ENCODE measurements at places on chromosomes 11 and 22.

DNA sequence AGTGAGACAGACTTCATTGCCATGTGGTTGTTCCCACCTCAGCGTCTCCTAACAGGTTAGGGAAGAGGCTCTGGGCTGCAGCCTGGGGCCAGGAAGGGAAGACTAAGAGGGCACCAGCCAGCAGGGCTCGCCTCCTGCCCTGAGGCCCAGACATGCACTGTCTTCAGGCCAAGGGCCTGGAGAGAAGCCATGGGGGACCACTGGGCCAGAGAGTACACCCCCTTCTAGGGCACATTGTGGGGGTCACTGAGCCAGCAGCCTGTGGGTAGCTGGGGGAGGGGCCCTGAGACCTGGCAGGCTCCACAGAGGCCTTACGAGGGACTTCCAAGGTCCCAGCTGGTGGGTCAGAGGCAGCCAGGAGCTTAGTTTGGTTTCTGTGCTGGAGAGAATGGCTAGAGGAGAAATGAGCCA, 25.0 kb upstream of the MYRF start:
- DNase-seq, result no peak

- DNase-seq, result no peak
Observed at GRCh38 chr11:18027475-18027874, 14.6 kb upstream of the SERGEF start.

GRCh38 chr11:2742611-2743426, 43.0 kb upstream of the KCNQ1OT1 start:
- no peak for DNase-seq

- DNase-seq, result no peak
Observed at GRCh38 chr11:31328697-31329096, 40.8 kb downstream of the DCDC1 start.

GRCh38 chr11:19924311-19924710, 211.7 kb downstream of the NAV2 start:
- no peak for DNase-seq

- no peak for DNase-seq
Observed at GRCh38 chr22:40108396-40108795, 69.3 kb upstream of the TNRC6B start.

DNA sequence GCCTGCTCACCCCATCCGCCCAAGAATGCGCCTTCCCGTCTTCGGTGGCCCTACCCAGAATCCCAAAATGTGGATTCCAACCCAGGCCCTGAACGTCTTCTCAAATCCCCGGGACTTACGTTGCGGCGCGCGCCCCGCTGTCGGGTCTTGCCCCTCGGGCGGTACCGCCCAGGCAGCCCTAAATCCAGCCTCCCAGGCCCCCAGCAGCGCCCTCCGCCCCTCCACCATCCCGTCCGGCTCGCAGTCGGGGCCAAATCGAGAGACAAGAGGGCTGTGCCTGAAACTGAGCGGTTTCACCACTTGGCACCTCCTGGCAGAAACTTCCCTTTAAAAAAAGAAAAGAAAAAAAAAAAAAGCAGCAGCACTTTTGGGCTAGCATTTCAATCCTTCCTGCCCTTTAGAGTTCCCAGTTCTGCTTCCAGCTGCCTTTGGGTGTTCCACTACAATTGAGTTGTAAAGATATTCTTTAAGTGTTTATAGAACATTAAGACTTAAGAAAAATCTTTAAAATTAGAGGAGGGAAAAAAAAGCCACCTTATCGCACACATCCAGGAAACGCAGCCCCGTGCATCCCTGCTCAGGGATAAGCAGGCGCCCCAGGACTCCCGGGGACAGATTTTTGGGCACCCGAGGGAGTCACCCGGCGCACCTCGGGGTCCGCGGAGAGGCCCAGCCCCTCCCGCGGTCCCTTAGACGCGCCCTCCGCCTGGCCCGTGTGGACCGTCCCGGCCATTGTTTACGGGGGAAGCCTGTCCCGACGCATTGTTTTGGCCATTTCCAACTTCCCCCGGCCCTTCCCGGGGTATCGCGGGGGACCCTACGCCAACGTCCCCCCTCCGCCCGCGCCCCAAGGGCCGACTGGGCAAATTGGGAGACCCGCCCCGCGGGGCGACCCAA, 57.6 kb downstream of the KCNJ4 start:
- no peak for DNase-seq

DNA sequence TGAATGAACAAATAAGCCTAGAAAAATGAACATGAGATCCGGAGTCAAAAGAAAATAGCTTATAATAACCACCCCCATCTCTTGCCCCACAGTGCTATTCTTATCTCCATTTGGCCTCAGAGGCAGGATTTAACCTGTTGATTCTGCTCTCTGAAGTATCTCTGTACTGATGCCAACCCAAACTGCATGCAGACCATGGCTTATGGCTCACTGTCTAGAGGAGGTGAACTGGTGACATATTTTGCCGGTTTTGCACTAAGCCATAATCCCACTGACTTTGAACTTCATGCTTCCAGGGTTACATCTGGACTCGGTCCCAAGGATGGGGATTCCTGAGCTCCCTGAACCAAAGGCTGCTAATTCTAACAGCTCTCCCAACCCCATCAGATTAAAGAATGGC, 397.1 kb downstream of the TENM4 start:
- no peak for DNase-seq

GRCh38 chr11:47035108-47035507, 98.5 kb downstream of the CSTPP1 start:
- DNase-seq, result no peak

DNA sequence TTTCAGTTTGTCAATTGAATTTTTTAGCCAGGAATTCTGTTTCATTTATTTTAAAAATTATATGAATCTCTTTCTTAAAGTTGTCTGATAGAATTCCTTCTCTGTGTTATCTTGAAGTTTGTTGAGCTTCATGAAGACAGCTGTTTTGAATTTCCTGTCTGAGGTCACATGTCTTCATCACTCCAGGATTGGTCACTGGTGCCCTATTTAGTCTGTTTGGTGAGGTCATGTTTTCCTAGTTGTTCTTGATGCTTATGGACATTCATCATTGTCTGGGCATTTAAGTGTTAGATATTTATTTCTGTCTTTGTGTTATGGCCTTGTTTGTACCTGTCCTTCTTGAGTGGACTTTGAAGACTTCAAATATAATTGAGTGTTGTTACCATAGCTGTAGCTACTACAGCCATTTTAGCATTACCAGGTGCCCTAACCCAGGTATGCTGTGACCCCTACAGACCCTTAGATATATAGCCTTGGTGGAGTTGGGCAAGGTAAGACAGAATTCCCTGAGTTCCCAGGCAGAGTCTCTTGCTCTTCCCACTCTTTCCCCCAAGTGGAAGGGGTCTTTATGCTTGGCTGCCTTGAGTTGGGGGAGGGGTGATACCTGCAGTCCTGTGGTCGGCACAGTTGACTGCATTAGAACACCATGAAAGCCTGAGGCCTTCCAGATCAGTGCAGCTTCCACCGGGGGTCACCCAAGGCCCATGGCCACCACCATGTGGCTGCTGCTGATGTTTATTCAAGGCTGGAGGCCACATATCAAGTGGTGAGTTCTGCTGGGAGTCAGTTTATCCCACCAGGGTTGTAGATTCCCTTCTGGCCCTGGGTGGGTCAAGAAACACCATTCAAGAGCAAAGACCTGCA, 229.6 kb downstream of the DYNC2H1 start:
- DNase-seq, result no peak

DNA sequence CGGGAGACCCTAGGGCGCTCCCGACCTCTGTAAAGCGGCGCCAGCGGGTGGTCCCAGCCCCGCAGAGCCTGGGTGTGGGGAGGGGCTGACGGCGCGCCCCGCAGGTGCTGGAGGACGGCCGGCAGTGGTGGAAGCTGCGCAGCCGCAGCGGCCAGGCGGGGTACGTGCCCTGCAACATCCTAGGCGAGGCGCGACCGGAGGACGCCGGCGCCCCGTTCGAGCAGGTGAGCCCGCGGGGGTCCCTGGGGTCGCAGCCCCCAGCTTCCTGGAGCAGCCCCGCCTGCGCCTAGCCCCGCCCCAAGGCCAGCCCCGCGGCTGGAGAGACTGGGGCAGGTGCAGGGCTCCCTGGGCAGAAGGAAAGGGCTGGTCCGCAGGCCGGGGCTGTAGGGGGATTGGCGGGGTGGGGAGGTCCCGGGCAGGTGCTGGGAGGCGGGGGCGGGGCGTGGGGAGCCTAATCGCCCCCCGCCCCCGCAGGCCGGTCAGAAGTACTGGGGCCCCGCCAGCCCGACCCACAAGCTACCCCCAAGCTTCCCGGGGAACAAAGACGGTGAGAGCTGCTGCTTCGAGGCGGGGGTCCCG, 19.7 kb downstream of the EPS8L2 start:
- no peak for DNase-seq

DNA sequence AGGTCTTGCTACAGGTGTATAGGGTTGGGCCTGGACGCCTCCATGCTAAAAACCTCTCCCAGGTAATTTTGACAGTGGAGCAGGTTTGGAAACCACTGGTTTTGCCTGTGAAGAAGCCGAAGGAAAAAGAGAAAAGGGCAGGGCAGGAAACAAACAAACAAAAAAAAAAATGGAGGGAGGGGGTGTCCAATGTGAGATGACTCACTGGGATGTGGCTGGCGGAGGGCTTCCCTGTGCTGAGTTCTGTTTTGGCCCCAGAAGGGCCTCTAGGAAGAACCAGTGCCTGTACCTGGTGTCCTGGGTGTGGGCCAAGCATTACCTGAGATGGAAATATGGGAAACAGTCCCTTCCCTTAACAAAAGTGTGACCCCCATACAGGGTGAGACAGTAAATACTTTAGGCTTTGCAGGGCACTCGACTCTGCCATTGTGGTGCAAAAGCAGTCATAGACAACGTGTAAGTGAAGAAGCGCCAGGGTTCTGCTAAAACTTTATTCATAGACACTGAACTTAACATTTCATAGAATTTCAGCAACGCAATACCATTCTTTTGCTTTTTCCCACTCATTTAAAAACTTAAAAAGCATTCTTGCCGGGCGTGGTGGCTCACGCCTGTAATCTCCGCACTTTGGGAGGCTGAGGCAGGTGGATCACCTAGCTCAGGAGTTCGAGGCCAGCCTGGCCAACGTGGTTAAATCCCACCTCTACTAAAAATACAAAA, 9.5 kb upstream of the DGKZ start:
- DNase-seq, result no peak

GRCh38 chr11:12233602-12233925, 123.2 kb downstream of the MICAL2 start:
- DNase-seq, result no peak

GRCh38 chr22:27057717-27058116, 400.3 kb downstream of the MIAT start:
- no peak for DNase-seq

All from NCI-H187 treated with DMSO at 0.1 percent for 48 hours (cell line).